ENCODE measurements at places on chromosomes 2 and 18.

DNA sequence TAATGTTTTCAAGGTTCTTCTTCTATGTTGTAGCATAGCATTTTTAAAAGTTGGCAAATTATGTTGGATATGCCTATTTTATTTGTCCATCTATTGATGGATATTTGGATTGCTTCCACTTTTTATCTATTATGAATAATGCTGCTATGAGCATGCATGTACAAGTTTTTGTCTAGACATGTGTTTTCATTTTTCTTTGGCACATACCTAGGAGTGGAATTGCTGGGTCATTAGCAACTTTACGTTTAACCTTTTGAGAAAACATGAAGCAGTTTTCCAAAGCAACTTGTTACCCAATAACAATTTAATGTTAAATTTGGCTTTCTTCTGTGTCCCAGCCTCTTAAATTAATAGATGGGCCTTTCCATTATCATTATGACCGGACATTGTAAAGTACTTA is 30.3 kb downstream of the DNAH6 start:
- DNase-seq, result no peak

DNA sequence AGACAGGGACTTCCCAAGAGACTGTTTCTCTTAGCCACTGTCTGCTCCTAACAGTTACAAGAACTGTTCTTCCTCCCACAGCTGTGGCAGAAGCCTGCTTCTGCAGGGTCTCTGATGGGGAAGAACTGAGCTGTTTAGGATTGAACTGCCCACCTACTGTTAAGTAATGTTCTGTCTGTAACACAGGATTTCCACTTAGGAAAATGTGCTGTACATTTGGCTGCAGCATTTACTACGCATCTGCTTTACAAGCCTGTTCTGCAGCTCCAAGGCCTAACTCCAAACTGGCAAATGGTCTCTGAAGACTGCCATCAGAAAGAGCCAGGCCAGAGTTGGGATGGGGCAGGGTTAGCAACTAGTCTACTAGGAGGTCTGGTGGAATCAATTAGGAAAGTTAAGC is 87.8 kb upstream of the UPP2 start:
- DNase-seq, result no peak

- DNase-seq, result no peak
These were observed 147.2 kb downstream of the MGAT5 start for GRCh38 chr2:134401081-134401497.

DNA sequence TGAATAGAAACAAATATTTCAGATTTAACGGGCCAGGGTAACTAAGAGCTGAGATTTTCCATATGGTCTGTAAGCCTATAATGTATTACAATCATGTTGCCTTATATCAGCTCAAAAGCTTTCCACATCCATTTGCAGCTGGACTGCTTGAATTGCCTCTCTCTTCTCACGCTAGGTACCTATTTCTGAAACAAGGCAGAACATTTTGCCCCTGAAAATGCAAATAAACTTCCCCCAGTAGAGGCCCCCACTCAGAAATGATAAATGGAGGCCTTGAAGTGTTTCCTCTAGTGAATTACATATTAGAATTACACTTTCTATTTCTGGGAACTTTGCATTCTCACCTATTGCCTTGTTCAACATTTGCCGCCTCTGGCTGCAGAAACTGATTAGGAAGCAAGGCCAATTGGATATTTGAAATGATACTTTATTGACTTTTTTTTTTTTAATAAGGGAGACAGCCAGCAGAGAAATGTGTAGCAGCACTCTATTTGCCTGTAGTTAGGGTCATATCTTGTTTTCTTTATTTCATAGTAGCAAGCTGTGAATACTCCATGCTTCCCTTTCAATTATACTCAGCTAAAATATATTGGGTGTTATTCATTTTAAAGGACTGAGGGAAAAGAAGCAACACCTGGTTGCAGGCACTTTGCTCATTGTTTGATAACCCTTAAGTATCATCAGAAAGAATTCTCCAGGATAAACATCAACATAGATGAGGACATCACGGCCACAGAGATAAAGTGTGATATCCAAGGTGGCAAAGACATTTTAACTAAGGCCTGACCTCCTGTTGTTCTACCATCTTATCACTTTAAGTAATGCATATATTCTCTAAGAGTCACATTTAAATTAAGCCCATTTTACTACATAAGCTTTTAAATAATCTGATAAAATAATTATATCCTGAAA is 505.5 kb downstream of the LRRTM4 start:
- DNase-seq, result no peak

DNA sequence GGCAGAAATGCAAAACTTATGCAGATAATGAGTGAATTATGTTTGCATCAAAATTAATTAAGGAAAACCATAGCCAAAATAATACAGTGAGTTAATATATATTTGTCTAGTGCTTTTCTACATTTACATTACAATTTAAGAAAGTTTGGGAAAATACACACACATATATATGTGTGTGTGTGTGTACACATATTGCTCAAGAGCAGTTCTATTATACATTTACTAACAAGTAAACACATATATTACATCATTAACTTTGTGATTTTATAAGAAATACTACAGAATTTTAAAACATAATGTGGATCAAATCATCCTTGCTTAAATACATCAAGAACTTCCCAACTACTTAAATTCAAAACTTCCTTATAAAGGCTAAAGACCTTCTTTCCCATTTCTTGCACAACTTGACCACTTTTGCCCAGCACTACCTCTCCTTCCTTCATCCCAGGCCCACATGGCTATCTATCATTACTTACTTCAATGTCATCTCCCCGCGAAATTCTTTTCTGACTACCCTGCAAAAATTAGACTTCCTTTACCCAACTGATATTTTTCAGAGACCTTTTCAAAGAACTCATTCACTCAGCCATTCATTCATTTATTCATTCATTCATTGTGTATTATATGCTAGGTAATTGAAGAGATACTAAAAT is 68.4 kb downstream of the COL5A2 start:
- DNase-seq, result no peak

- no peak for DNase-seq
These were observed 14.3 kb downstream of the PPP3R1 start for GRCh38 chr2:68237976-68238580.

DNA sequence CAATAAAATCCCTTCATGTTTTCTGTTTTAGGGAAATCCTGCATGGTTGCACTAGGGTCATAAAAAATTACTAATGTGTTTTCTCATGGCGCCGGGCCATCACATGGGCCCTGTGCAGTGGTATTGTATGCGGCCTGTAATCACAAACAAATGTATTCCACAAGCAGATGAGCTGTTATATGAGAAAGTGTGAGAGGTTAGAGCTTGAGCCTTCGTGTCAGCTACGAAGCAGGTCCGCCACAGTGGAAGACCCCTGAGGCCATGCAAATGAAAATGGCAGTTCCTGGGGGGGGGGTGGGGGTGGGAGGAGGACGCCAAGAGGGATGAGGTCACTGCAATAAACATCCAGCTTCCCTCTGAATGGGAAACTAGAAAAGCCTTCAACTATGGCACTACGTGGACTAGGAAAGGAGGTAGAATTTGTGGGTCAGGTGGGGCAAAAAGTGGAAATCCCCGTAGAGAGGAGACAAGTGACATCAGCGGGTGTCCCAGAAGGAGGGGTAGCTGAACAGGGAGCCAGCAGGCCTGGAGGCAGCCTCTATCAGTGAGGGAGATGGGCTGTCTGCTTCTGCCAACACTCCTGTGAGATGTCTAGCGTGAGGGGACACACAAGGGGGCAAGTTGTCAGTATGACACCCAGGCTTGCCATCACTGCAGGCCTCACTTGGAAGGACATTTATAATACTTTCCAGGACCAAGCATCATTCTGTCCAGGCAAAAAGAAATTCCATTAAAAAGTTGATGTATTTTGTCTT is 130.3 kb upstream of the CTAGE1 start:
- no peak for DNase-seq

DNA sequence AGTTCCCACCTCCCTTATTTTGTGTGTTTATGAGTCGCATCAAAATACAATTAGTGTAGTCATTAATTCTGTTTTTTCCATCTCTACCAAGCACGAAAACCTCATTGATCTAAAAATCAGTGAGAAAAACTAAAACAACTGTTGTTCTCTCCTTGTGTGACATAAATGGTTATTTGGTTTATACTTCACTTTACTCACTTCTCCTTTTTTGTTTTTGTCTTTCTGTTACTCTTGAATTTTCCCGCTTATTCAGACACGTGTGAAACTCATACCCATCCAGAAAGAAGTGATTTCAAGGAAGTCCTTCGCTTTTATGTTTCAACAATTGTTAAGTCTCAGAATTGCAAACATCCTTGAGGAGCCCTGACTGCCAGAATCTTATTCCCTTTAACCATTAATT is 121.6 kb downstream of the EML6 start:
- DNase-seq, result no peak

GRCh38 chr18:69402533-69402989 is 1.9 kb downstream of the DOK6 start:
- DNase-seq, result no peak

- DNase-seq, result no peak
These were observed 49.0 kb upstream of the BCL2L11 start for GRCh38 chr2:111071600-111072171.

DNA sequence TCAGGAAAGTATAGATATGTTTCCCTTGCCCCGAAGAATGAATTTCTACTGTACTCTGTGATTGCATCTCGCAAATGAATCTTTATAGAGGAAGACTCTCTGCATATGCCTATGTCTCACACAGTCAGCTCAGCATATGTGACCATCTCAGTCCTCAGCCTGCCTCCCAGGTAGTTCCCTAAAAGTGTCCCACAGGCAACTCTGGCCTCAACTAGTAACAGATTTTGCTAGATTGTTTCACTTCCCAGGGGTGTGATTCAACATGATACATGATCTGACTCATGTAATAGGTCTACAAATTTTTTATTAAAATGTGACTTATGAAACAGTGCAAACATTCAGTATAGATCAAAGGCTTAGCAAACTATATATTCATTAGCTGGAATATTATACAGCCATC is 296.6 kb upstream of the CRIM1 start:
- no peak for DNase-seq

- DNase-seq, result no peak
These were observed 17.0 kb upstream of the ATL2 start for GRCh38 chr2:38394041-38394440.

DNA sequence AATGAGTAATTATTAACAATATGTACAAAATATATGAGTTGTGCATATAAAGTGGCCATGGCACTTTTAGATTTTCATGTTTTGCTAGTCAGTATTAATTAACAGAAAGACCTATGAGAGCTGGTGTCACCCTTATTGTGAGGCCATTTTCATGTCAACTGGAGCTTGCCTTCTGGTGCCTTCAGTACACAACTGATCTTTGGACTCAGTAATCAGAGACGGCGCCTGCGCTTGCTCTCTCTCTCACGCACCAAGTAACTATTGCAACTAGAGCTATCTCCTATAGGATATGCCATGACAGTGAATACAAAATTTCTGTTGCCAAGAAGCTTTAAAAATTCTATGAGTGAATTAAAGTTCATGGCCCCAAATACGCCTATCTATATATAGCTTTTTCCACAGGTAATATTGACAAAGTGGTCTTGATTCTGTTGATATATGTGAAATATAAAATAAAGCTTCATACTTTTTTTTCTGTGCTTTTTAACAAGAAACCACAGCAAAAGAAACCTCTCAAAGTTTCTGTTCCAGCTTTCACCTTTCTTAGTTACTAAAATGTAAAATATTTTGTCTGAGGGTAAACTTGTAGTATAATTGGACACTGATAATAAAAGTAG is 2.9 kb downstream of the SERTAD2 start:
- no peak for DNase-seq

DNA sequence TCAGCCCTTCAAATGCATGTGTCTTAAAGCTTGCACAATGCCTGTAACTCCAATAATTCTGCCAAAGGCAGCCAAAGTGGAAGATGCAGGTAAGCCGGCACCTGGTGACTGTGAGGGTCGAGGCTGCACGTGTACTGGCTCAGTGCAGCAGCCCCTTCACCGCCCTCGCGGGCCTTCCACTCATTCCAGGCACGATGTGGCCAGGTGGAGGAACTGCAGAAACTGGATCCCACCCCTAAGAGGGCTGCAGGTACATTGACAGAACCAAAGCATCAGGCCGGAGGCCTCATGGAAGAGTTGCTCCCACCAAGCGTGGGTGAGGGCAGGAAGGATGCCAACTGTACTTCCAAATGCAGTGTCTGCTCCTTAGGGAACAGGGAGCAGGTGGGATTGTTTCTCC is 253.4 kb downstream of the HDAC4 start:
- DNase-seq, result no peak

- no peak for DNase-seq
These were observed 963.0 kb downstream of the TDRD15 start for GRCh38 chr2:22086726-22087125.

- DNase-seq, result no peak
These were observed 624.7 kb downstream of the TDRD15 start for GRCh38 chr2:21748501-21748900.

GRCh38 chr2:135657806-135658582 is 83.7 kb upstream of the UBXN4 start:
- DNase-seq, result peak; percentile 57

DNA sequence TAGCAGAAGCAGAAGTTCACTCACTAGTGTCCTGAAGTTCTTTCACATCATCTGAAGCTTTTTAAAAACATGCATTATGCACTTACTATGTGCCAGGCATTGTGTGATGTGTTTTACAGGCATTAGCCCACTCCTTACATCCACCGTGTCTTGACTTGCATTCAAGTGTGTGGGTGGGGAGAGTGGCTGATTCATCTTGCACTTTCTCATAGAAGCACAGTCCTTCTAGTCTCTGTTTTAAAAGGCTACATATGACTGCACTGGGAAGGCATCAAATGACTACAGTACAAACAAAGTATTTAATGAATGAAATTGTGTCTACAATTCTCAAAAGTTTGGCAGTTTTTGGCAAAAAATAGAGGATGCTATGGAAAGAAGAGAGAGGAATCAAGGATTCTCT is 21.6 kb upstream of the DSC3 start:
- DNase-seq, result no peak

DNA sequence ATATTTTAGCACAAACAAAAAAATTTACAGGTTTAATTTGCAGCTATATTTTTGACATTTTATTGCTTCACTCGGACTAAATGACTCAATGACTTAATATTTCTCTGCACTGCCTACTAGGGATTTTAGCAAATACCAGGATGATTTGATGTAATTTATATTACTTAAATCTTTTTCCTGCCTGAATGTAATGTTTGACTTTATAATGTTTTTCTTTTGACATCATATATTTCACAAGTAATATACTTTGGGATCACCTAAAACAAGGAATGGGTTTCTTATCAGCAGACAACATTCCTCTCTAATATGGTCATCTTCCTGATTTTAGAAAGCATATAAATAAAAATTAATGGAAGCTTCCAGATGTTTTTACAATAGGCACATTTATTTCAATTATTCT is 253.2 kb upstream of the EPC2 start:
- DNase-seq, result no peak

DNA sequence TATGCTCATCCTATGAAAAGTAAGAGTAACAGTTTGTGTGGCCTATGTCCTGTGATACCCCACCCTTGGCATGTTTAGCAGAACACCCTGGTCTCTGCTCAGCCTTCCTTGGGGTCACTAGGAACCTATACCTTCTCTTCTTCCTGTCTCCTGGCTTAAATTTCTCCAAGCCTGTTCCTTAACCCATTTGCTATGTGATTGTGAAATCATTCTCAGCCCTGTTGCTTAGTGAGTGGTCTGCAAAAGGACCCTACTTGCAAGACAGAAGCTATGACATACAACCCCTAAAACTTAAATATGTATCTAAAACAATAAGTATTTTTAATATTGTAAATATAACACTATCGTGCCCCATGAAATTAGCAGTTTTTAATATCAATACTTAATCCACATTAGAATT is 524.7 kb downstream of the PARD3B start:
- DNase-seq, result no peak
